ENCODE measurements at places on chromosomes 3 and 15.

- H3K4me1 ChIP-seq: no peaks in the 10 kb centered on the region
- no peak for DNase-seq
- H3K27ac ChIP-seq: peak overlapping the region; percentile 46
- no peaks in the 10 kb centered on the region for H3K27me3 ChIP-seq
- peak overlapping the region; percentile 35 for H3K4me3 ChIP-seq
- peaks cover 1% of the 10 kb centered on the region for H3K36me3 ChIP-seq
These were observed 7.4 kb upstream of the OCA2 start for GRCh38 chr15:28106294-28107110.

- H3K4me1 ChIP-seq: peaks cover 1% of the 10 kb centered on the region
- DNase-seq: no peak
- H3K27ac ChIP-seq: no peak overlapping the region
- H3K4me3 ChIP-seq: no peak overlapping the region
- H3K36me3 ChIP-seq: no peaks in the 10 kb centered on the region
These were observed 218.1 kb downstream of the ADAMTSL3 start for GRCh38 chr15:83871808-83872559.

GRCh38 chr15:25658560-25658959 lies 204.6 kb downstream of the ATP10A start:
- H3K27me3 ChIP-seq: no peaks in the 10 kb centered on the region
- H3K4me3 ChIP-seq: no peak overlapping the region
- H3K27ac ChIP-seq: no peak overlapping the region
- no peaks in the 10 kb centered on the region for H3K36me3 ChIP-seq
- no peak for DNase-seq
- no peaks in the 10 kb centered on the region for H3K4me1 ChIP-seq

DNA sequence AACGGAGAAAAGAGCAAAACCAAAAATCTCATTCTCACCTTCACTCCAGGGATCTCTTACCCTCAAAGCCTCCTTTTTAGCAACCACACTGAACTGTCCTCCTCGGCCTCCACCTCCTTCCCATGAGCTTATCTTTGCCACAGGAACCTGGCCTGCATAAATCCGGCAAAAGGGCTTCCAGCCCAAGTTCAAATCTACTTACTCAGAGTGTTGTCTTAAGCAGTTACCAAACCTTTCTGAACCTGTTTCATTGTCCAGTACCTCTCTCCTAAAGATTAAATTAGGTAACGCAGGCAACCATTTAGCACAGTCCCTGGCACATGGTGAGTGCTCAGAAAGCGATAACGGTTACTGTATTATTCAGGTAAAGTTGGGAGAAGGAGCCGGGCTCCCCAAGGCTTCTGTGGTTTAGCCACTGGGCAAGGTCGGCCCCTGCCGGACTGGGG lies 777 bp downstream of the CIB1 start:
- peak overlapping the region; percentile 58 for H3K4me3 ChIP-seq
- no peaks in the 10 kb centered on the region for H3K27me3 ChIP-seq
- no peaks in the 10 kb centered on the region for H3K36me3 ChIP-seq
- no peaks in the 10 kb centered on the region for H3K4me1 ChIP-seq

GRCh38 chr15:35120173-35120572 lies 35.1 kb upstream of the NANOGP8 start:
- H3K4me3 ChIP-seq: no peak overlapping the region
- H3K27me3 ChIP-seq: no peaks in the 10 kb centered on the region
- no peak overlapping the region for H3K27ac ChIP-seq
- DNase-seq: no peak
- no peaks in the 10 kb centered on the region for H3K4me1 ChIP-seq
